IPS DF 6.9 (cell line): ENCODE measurements at places on chromosomes 3 and 15.

DNA sequence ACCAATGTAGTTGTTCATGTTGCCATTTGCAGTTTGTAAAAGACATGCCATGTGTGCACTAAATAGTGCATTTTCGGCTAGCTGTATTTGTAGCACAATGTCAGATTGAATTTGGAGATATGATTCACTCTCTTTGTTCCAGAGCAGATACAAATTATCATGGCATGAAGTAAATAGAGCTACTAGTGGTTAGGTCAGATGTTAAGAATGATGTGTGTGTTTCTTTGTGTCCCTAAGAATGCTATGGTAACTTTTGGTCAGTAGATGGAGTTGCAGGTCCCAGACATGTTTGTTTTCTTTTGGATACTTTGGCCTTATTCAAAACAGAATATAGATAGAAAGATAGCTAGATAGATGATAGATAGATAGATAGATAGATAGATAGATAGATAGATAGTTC lies 595.8 kb downstream of the NLGN1 start:
- no peak for DNase-seq

GRCh38 chr3:194272861-194273742 lies 78.0 kb downstream of the CPN2 start:
- DNase-seq = no peak

DNA sequence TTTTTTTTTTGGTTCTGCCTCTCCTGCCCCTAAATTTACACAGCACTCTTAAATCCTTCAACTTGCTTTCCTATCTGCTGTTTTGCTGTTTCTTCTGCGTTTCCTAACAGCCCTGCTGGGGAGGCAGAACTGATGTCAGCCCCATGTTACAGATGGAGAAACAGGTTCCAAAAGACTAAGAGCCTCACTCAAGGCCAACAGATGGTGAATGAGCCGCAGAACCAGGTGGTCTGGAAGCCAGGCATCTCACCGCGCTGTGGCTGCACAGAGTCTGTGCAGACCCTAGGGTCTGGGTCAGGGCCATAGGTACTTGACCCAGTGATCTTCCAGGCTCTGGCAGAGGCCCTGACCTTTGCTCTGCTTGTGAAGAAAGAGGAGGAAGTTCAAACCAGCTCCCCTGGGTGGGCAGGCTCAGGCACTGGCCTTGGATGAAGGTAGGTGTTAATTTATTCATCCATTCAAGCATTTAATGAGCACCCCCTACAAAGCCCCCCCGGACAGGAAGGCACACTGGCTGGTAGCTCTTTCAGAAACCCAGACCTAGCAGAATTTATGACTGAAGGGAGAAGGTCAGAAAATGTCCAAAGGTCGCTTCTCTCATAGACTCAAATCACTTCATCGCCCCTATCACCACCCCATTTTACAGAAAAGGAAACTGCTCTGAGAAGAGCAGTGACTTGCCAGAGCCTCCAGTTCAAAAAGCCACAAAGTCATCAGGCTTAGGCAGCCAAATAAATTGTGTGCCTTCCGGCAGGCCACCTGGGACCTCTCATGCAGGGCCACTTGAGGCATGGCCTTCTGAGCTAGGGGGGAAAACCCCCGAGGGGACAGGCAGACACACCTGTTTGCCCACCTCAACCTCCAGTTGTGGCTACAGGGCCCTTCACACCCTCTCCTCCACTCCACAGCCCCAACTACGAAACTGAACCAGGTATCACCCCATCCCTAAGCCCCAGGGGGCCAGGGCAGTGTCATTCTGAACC lies 2.7 kb downstream of the CHDH start:
- DNase-seq = no peak

- DNase-seq = no peak
These were observed 18.3 kb upstream of the MED12L start for GRCh38 chr3:151067158-151067557.

- no peak for DNase-seq
These were observed 61.8 kb downstream of the ITGA11 start for GRCh38 chr15:68369931-68370767.

DNA sequence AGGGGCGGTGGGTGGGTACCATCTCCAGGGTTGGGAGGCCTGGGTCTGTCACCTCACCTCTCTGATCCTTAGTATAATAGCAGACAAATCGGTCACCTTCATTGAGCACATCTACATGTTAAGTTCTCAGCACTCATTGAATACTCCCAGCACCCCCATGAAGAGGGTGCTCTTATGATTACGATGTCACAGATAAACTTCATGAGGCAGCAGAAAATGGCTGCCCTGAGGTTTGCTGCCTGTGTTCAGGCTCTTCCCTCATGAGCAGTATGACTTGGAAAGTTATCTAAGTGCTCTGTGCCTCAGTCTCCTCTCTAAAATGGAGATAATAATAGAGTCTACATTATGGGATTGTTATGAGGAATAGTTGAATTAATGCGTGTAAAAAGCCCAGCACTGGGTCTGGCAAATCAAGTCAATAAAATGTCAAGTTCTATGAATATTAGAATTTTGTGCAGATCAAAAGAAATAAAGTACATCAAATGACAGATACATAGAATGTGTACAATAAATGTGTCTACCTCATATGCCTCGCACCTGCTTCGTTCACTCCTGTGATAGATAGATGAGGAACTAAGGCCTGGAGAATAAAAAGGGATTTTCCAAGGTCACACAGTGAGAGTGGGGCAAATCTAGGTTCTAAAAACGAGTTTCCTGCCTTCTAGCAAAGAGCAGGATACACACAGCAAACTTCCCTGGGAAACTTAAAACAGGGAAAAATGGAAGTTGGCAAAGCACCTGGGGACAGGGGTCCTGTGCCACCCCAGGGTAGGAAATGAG lies 142.2 kb upstream of the MRPS22 start:
- no peak for DNase-seq

DNA sequence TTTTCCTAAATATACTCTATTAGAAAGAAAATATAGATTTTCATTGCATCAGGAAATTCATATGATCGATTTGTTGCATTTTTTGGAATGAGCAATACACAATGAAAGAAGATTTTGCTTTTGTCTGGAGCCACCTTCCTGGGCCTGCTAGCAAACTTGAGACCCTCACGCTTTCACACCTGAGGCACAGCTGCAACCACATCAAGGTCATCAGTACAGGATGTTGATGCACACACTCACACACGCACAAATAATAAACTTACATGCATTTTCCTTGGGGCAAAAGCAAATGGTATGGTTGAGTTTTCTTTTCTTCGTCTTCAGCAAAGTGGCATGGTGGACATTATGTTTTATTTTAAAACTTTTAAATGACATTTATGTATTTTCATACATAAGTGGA lies 64.8 kb upstream of the SATB1 start:
- no peak for DNase-seq

DNA sequence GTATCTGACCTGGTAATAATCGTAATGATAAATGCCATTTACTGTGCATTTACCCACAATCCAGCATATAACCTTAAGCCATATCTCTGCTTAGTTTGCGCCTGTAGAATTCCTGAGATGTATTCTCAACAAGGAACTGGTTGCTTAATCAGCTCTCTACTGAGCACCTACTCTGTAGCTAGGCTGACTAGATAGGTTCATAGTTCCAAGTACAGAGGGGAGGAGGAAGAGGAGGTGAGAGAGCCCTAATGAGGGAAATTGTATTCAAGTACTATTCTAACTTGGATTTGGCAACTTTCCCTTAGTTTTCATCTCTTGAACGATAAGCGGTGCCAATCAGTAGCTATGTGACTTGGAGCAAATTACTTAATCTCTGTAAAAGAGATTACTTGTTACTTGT lies 5.6 kb upstream of the AKAP13 start:
- no peak for DNase-seq

GRCh38 chr15:76155731-76156130 lies 95.9 kb downstream of the TMEM266 start:
- no peak for DNase-seq

- no peak for DNase-seq
These were observed 46.3 kb downstream of the CEMIP start for GRCh38 chr15:80825361-80826030.

DNA sequence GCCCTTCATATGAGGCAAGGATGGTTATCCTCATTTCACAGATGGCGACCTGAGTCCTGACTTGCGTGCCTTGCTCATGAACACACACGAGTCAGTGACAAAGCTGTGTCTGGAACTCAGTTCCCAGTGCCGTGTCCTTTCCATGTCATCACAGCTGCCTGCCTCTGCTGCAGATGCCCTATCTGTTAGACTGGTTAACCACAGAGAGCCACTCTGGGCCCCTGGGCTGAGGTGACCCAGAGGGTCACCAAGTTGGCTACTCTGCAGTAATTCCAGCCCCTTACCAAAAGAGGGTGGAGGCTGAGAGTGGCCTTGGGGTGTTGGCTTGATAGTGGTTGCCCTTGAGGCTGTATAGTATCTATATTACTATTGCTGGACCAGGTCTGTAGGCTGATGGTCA lies 41.0 kb downstream of the RAB11A start:
- DNase-seq = no peak

DNA sequence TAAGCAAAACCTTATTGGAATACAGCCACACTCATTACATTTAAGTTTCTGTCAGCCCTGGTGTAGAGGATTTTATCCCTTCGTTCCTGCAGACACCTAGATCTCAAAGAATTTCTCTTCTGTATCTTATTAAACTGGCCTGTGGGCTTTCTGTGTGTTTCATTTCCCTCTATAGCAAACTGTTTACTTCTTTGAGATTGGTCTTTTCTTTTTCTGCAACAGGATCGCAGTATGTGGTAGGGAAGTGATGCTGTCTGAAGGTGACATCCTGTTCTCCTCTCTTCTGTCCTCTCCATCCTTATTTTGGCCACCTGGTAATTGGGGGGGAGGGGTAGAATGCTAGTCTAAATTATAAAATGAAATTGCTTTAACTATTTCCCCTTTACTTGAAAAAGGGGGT lies 25.5 kb downstream of the ATP1B3 start:
- DNase-seq = no peak

DNA sequence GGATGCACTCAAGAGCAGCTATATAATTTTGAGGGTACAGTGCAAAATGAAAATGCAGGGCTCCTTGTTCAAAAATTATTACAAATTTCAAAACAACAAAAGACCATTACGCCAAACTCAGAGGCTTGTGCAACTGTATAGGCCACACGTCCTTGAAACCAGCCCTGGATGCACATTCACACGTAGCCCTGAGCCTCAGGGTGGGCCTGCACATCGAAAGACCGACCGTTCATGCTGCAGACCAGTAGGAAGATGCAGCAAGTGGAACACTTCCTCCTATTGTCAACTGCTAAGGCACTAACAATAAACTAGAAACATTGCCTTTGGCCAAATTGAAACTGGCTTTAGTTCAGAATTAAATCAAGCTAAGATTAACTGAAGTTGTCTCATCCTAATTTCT lies 174.7 kb downstream of the SHOX2 start:
- no peak for DNase-seq

DNA sequence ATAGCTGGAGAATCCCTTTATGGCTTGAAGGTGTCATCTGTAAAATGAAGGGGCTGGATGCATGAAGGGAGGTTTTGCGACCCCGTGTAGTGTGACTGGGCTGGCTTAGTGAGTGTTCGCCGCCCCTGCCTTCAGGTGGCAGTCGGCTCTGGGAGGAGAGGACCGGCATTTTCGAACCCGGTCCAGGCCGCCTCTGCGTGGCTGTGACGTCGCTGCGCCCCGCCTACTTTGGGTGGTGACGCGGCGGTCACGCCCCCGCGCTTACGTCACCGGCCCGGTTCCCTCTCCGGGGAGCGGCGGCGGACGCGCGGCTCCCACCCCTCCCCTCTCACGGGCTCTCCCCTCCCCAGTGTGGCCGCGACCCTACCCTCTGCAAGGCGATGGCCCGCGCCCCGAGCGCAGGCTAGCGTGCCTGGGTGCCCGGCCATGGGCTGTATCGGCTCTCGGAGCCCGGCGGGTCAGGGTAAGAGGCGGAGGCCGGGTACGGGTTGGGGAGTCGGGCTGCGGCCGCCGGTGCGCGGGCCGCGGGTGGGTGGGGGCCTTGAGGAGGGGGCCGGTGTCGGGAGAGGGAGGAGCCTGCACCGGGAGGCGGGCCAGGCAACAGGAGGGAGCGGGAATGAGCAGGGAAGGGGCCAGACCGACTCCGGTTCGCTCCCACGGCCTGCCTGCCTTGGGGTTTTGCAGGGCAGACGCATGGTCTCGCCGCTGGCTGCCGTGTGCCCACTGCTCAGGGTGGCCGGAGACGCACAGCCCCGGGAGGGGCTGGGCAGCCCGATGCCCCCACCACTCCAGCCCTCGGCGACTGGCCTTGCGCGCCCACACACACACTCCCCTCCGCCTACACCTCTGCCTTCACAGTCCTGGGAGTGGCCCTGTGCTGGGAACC lies 1.5 kb upstream of the FAM131A start:
- DNase-seq = peak; percentile 72
